ENCODE measurements at places on chromosomes 1 and 21. TPM values are rescaled to one million over a fixed set of nuclear protein-coding genes. Genes with fewer than 3 reads are reported as not detected.

- H3K27ac ChIP-seq = no peak overlapping the region
- no peak overlapping the region for H3K4me3 ChIP-seq
Observed at GRCh38 chr1:31733389-31734219, 29.8 kb upstream of the COL16A1 start.

DNA sequence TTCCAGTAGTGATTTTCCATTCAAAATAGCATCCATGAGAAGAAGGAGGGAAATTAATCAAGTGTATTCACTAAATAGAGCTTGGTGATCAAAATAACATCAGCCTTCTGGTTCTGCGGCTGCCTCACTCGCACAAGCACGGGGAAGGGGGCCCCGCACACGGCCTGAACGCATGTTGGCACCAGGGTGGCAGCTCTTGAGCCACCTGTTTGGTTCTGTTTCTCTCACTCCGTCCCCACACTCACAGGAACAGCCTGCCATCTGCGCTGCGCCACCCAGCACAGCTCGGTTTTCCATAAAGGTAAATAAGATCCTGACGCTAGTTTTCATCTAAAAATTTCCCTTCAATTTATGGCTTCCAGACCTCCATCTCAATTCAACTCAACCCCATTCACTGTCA is 49.4 kb downstream of the TIAM1 start:
- no peaks in the 10 kb centered on the region for H3K27me3 ChIP-seq
- DNase-seq = no peak
- no peak overlapping the region for H3K27ac ChIP-seq

DNA sequence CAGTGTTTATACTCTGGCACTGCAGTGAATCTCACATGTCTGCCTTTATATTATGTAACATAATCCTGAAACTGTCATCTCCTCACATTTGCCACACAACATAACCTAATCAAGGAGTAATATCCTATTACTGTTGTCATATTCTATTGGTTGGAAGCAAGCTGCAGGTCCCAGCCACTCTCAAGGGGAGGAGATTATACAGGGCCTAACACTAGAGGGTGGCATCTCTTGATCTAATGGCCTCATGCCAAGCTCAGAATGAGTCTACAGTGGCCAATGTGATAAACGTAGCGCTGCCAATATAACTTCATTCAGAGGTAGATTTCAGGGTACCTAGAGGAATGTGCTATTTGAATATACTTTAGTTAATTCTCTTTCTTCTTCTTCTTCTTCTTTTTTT is 166.8 kb downstream of the BACH1 start:
- H3K27ac ChIP-seq = no peak overlapping the region
- no peaks in the 10 kb centered on the region for H3K27me3 ChIP-seq
- no peak for DNase-seq

DNA sequence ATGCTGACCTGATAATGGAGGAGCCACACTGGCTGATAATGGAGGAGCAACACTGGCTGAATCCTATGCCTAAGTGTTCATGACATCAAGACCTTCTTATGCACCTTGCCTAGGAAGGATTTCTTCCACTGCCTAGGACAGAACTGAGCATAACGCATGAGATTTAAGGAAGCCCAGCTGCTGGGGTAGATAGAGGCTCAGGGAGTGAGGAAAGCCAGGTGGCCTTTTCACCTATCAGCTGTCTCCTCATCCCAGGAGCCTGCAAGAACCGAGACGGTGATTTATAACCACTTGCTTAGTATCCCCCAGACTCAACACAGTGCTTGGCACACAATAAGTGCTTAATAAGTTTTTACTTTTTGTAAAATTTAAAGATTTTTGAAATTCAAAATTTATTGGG is 7.4 kb upstream of the CTBS start:
- no peak for DNase-seq
- H3K36me3 ChIP-seq = no peaks in the 10 kb centered on the region
- H3K27me3 ChIP-seq = no peaks in the 10 kb centered on the region
- no peaks in the 10 kb centered on the region for H3K4me1 ChIP-seq

WDR64 gene
- not detected for total RNA-seq

Data from Caco-2 (cell line).